ENCODE measurements at places on chromosomes 6 and 20.

- no peak for DNase-seq
These were observed 60.4 kb downstream of the SOBP start for GRCh38 chr6:107550241-107550840.

GRCh38 chr6:24757611-24758010 lies 17.1 kb upstream of the GMNN start:
- no peak for DNase-seq

- no peak for DNase-seq
These were observed 158.1 kb upstream of the PROKR2 start for GRCh38 chr20:5474646-5475550.

- no peak for DNase-seq
These were observed 129.1 kb upstream of the MANEA start for GRCh38 chr6:95448208-95448607.

- no peak for DNase-seq
These were observed 98.5 kb downstream of the F13A1 start for GRCh38 chr6:6221787-6222535.

DNA sequence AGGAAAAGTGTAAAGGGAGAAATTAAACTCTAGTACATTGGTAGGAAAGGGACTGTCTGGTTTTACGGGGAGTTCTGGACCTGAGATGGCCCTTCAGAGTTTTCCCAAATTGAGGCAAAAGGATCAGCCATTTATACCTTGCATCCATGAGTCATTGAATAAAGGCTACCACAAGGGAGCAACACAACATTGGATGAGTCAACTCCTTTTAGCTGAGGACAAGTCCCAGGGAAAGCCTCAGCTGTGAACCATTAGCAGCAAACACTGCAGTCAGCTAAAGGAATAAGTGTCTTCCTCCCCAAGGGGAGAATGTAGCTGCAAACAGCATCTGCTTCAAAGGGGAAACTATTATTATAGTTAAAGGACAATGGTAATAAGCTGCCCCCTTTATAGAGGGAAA lies 468.7 kb upstream of the ID4 start:
- DNase-seq = no peak

DNA sequence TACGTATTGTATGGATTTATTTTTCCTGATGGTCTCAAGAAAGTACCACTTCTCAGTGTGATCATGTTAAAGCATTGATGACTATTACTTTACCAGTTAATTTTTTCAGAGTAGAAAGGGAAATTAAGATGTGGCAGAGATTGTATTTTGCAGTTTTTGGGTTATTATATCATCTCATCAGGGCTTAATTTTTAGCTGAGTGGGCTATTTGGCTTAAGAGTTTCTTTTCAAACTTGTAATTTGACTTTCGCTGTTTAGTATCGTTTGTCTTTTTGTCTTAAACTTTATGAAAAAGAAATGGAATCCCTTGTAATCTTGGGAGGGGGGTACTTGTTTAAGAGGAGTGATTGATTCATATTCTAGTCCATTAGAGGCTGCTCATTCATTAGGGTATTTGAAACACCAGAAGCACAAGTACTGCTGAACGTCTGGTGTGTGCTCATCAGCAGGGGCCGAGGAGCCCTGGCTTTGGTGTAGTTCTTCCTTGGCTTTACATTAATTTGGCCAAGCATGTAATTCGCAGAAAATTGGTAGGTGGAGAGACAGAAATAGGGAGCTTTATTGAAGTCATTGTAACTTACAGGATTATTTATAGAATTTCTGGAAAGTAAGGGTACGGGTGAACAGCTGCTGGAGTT lies 112.4 kb downstream of the TIAM2 start:
- DNase-seq = no peak

DNA sequence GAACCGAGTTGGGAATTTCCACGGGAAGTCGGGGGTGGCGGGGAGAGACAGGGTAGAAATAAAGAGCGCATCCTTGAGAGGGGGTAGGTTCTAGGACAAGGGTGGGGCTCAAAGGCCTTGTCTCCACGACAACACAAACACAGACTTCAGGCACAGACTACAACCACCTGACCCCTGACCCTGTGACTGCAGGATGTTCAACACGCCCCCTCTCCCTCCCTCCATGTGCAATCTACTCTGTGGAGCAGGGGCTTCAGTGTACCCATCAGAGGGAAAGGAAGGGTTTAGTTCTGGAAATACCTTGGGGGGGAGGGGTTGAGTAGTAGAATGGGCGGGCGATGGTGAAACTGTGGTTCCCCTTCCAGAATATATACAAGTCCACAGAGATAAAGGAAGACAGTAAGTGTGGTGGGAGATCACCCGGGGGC lies 651 bp upstream of the TAPBP start:
- DNase-seq = no peak

GRCh38 chr6:162092816-162093502 lies 634.6 kb downstream of the PRKN start:
- no peak for DNase-seq

DNA sequence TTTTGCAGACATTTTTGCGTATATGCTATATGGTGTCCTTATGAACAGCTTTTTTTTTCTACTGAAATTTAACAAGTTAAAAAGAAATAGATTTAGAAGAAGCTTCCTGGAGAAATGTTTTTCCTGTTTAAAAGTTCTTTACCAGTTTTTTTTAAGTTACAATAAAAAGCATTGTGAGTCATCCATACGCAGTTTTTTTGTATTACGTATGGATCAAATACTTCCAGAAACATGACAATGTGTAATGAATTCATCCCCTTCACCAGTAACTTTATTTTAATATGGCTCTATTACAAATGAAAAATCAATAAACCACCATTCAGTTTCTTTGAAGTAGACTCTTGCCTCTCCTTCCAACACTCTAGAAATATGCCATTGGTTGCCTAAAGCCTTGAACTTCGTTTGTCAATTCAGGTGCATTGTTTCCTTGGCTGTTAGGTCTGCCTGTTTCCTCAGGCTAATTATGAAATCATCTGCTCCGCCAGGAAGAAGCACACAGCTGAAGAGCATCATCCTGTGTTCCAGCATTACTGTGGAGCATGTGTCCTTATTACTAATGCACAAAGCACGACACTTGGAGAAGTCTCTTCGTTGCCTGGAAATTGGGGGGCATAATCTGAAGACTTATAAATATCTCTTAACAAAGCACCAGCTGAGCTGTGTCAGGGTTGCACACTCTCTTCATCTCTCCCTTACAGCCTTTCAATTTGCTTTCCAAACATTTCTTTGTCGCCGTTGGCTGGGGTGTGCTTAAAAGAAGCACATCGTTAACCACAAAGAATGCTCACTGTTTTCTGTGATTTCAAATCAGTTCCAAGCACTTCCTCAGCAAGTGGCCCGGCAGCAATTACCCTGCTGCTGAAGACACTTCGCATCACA lies 9.6 kb downstream of the MOXD1 start:
- DNase-seq = no peak

- DNase-seq = no peak
These were observed 153.4 kb upstream of the SALL4 start for GRCh38 chr20:51955756-51956155.

DNA sequence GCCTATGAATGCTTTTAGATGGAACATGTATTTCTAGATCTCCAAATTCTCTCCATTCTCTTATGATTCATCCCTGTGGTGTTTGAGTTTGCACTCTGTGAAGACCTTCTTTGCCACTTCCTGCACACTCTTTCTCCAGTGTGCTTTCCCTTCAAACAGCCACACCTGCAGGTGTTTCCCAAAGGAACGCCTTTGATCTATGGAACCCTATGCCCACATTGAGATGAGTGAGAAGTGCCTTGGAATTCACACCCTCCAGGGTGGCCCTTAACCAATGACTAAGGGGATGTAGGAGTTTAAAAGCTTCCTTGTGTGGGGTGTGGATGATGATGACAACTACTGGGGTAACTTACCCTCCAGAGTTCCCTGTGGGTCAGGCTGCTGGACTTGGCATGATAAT lies 570.1 kb downstream of the DHX35 start:
- DNase-seq = no peak

- no peak for DNase-seq
These were observed 17.6 kb downstream of the GHRH start for GRCh38 chr20:37243937-37244571.

DNA sequence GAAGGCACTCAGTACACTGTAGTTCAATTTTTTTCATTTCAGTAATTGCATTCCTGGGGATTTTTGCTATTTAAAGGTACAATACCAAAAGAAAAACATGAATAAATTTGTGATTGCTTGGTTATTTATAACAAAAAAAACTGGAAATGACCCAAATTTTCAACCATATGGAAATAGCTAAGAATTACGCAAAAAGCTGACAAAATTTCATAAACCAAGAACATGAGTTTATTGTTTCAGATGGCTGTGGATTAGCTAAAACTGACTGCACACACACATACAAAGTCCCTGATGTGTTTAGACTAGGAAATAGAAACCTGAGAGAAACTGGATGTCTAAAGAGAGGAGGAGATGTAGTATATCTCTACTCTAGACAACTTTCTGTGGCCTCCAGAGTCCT lies 718.4 kb upstream of the CHD6 start:
- no peak for DNase-seq

DNA sequence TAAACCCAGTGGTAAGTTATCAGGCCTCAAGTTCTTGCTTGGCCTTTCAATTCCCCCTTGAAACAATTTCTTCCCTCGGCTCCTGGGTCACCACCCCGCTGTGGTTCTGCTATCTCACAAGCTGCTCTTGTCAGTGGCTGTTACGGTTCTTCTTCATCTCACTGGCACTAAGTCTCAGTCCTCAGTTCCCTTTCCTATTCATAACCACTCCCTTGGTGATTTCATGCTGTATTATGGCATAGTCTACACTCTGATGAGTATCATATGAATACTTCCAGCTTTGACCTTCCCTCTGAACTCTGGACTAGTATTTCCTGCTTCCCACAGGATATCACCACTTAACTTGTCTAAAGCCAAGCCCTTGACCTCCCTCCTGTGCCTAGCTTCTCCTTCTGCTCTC lies 7.9 kb downstream of the TAAR1 start:
- DNase-seq = no peak

GRCh38 chr6:6219716-6220115 lies 100.7 kb downstream of the F13A1 start:
- DNase-seq = no peak

- DNase-seq = no peak
These were observed 118.7 kb downstream of the TBX18 start for GRCh38 chr6:84645563-84646266.

- DNase-seq = no peak
These were observed 128.2 kb upstream of the RIPOR2 start for GRCh38 chr6:25064006-25064405.

DNA sequence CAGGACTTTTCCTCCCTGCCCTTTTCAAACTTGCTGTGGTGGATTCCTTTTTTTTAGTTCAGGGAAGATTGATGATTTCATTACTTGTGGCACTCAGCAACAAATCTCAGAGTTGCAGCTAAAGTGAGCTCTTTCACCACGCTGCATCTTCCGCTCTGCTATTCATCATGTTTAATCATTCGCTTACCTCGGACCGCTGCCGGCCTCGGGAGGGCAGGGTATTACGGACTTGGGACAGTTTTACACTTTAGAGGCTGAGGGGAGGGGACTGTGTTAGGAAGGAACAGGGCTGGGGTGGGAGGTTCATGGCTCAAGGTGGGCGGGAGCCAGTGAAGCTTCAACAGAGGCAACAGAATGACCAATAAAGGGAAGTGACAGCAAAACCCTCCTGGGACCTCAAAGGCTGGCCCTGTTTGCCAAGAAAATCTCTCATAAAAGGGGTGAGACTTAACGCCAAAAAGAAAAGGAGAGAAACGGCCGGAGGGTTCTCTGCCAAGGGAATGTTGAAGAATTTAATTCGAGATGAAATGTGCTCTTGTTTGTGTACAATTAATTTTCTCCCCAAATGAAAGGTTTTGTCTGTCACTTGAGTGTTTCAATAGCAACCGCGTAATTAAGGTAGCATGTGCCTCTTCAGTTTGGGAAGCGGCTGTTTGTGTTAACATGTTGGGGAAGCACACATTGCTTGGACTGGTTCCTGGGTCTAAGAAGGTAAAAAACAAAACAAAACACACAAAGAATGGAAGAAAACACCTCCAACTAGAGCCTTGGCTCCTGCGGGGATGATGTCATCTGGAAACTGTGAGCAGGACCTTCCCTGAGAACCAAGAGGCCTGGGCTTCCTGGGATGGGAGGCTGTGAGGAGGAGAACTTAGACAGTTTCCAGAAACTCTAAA lies 72.5 kb upstream of the SULF2 start:
- no peak for DNase-seq

DNA sequence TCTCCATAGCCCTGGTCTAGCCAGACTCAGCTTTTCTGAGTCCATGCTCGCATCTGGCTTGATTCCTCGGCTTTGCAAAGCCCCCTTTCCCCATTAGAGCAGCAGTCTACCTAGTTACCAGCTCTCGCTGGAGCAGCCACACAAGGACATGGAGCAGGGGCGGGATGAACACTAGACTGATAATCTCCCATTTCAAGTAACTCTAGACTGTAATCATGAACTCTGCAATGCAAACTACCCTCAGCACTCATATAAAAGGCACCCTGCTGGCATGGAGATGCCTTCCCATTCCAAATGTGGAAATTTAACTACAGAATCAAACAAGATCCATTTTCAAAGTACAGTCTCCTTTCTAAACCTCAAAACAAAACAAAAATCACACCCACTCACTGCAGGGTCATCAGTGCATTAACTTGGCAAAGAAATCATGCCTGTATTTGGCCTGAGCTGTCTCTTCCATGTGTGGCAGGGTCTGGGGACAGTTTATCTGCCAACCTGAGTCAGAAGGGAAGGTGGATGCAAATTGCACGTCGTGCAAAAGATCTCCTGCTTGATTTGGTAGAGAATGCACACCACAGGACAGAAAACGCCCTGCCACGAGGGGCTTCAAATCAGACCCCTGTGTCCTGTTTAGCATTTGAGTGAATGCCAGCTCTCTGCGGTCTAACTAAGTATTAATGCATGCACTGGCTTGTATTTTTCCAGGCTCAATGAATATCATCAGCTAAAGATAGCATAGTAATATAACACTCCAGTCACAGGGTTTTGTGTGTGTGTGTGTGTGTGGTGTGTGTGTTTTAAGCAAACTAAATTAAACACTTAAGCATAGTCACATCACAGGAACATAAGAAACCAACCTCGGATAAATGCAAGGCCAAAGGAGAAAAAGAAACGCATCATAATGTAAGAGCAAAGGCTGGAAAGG lies 85.3 kb downstream of the MYLK4 start:
- no peak for DNase-seq

DNA sequence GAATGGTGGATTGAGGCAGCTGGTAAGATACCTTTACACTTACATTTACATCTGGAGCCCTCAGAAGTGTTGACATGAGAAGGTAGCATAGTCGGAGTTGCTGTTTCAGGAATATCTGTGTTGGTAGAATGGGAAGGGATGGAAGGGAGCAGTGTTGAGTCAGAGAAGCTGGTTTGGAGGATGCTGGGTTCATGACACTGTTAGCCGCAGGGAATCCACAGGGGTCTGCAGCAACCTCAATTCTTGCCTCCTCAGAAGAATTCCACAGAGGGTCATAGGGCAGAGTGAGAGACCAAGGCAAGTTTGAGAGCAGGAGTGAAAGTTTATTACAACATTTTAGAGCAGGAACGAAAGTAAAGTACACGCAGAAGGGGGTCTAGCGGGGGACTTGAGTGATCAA lies 536.8 kb downstream of the QKI start:
- no peak for DNase-seq

DNA sequence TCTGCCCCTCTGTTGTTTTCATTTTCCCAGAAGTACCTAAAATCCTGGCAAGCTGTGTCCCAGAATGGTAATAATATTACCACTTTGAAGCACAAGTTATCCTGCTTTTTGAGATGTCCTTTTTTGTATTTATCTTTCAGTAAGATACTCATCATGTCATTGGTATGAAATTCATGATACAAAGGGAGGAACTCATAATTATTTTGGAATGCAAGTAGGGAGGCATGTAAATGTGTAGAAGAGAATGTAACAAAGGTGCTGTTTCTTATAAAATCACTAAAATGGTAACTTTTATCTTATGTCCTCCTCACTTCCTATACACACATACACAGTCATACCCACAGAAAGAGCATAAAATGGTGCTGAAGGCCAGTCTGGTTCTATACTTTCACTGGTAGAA lies 109.9 kb downstream of the CD2AP start:
- DNase-seq = no peak

Measured in GM18507 (cell line).